Adipocyte (in vitro differentiated cells): ENCODE measurements at places on chromosomes 6 and 20.
A peak's percentile ranks its signal among the peaks of the same experiment; 100 is the strongest.

GRCh38 chr6:37516076-37516919 is 16.6 kb upstream of the CCDC167 start:
- no peak for DNase-seq

DNA sequence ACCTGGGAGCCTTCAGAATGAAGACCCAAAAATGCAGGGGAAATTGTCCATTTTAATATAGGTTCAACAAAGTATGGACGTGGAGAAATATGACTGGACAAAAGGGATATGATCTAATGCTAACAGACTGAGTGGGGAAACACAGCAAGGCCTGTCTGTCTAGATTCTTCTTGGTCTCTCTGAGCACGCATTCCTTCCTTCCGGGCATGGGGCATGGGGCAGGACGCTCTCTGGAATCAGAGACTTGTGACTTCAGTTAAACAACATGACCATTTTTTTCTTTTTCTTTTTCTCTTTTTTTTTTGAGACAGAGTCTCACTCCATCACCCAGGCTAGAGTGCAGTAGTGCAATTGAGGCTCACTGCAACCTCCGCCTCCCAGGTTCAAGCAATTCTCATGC is 31.9 kb downstream of the ZBTB2 start:
- DNase-seq = no peak

GRCh38 chr6:129133770-129134192 is 250.8 kb downstream of the LAMA2 start:
- peak; percentile 37 for DNase-seq

DNA sequence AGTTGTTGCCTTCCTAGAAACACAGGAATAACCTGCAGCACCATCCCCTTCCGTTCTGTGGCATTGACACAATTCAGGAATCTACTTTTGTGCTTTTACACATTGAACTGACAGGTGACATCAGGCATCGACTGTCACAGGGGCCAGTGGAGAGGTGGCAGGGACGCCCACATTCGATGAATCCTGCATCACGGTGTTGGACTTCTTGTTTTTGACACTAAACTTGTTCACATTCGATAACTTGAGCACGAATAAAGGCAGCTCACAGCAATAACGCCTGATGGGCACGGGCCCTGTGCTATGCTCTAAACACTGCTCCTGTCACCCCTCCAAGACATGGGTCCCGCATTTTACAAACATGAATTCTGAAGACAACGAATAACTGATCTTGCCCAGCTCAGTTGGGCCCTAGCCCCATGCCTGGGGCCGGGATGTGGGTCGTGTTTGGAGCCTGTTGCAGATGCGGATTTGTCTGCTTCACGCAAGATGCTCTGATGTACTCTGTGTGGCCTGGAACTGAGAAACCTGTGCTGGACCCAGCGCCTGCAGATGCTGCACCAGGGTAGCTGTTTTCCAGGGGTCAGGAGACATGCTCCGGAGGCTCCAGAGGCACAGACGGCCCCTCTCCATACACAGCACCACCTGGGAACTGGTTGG is 75.7 kb downstream of the TTLL2 start:
- DNase-seq = no peak
